K562 (cell line): ENCODE measurements at places on chromosomes 13 and 19. TPM values are rescaled to one million over a fixed set of nuclear protein-coding genes. Genes with fewer than 3 reads are reported as not detected.

GRCh38 chr19:6204212-6204611 is 68.7 kb downstream of the ACSBG2 start:
- DNase-seq: no peak

GRCh38 chr19:57302020-57302465 is 18.2 kb upstream of the ZNF543 start:
- no peak for DNase-seq

DNA sequence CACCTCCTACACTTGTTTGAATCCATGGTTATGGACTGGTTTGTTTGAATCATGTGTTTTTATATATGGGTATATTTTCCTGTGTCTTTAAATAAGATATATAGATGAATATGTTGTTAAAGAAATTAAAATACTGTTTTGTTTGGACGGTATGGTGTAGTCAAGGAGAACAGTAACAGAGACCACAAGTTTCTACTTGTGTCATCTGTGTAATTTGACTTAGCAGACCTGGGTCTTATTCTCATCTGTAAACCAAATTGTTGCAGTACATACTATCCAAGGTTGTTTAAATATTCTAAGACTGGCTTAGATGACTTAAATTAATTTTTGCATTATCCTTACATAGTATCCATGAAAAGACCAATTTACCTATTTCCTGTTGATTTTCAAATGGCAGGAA is 361.1 kb upstream of the SLITRK1 start:
- no peak for DNase-seq

- DNase-seq: no peak
Measured at GRCh38 chr13:23463661-23464060, 30.2 kb upstream of the SACS start.

GRCh38 chr19:43983912-43984686 is at the start of gene ZNF155:
TSS of gene ZNF155 (plus strand) at chr19:43984188. CDS start at chr19:43988544, 4,356 bp downstream.
- peak; percentile 63 for DNase-seq

GRCh38 chr13:78787190-78787589 is 128.2 kb upstream of the OBI1 start:
- DNase-seq: no peak

- no peak for DNase-seq
Measured at GRCh38 chr13:38866649-38867048, 124.0 kb downstream of the STOML3 start.

GRCh38 chr13:47904241-47904640 is 96.8 kb downstream of the SUCLA2 start:
- DNase-seq: peak; percentile 10

GRCh38 chr19:40716031-40716481 is 630 bp downstream of the COQ8B start:
- DNase-seq: peak; percentile 79

GRCh38 chr19:13985771-13986347 is 20.3 kb downstream of the RFX1 start:
- no peak for DNase-seq

DNA sequence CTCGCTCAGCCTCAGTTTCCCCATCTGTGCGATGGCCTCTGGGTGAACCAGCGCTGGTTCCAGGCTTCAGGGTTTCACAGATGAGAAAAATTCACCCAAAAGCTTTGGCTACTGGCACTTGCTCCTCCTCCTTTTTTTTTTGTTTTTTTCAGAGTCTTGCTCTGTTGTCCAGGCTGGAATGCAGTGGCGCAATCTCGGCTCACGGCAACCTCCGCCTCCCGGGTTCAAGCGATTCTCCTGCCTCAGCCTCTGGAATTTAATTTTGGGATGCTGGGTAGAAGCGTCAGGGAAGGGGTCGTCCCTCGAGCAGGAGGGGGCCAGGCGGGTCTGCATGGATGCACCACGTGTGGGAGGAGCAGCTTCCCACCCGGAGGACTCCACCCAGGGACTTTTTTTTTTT is 7.0 kb downstream of the PRSS57 start:
- DNase-seq: no peak

DNA sequence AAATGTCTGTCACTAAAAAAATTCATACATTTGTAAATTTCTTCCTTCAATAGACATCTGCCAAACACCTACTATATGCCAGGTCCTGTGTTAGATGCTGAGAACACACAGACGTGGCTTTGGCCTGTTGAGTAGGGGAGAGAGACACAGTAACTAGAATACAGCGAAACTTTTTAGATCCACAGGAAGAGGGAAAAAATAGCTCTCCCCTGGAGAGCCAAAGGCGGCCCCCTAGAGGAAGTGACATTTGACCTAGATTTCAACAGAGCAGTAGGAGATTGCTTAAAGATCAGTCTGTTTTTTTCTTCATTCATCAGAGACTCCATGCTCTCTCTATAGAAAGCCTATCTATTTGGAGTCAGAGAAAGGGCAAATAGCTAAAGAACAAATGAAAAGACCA is 11.3 kb downstream of the LCP1 start:
- no peak for DNase-seq

- DNase-seq: peak; percentile 3
Measured at GRCh38 chr13:111552891-111553655, 232.6 kb downstream of the TEX29 start.

DNA sequence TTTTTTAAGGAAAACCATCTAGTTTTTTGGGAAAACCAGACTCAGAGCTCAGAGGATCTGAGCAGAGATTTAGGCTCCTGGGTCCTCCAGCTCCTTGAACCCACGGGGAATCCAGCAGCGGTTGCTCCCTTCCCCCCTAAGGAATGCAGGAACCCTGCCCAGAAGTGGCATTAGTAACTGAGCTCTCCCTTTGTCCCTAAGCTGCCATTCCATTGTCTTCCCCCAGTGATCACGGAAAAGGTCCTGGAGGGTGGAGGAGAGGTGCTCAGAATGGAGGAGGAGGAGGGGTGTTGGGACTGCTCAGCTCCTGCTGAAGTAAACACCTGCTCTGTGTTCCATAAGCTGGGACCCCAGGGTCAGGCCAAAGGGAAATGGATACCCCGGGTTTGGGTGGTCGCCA is 16.8 kb upstream of the OR1M1 start:
- DNase-seq: no peak

DNA sequence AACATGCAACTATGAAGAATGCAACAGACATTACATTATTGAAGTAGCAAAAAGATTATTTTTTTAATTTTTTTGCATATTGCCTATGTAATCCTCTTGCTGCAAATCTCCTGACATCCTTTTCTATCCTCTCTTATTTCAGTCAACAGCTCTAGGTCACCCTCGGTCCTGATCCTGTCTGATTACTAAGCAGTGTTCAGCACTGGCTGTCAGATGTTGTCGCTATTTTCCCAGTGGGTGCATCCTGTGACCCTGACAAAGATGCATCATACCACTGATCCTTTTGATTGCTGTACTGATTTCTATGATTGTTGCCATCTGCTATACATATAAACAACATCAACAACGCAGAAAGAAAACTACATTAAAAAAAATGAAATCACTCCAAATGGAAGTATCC is 443.7 kb upstream of the PRR20A start:
- no peak for DNase-seq

GRCh38 chr13:103694033-103694432 is 627.8 kb upstream of the SLC10A2 start:
- DNase-seq: no peak

DNA sequence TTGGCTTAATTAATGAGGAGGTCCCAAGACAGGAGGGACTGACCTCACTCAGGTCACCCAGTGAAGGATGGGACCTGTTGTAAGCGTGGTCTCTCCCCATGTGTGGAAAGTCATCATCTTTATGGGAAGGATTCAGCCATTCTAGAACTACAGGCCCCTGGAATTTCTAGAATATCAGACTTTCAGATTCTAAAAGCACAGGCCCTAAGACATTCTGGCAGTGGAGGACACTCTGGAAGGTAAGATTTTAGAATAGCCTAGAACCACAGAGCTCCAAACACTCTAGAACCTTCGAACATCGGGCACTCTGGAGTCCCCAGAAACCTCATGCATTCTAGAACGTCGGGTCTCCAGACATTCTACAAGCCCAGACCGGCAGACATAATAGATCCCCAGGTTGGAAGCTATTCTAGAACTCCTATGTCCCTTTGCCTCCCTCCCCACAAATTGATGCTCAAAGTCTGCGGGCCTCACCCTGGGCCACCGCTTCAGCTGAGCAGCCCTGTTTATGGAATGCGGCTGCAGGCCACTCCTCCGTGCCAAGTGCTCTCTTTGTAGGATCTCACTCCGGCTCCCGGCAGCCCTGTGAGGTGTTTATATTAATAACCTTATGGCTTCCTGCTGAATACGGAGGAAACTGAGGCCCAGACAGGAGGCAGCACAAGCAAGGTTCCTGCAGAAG is 1.9 kb upstream of the KLK15 start:
- DNase-seq: no peak

DNA sequence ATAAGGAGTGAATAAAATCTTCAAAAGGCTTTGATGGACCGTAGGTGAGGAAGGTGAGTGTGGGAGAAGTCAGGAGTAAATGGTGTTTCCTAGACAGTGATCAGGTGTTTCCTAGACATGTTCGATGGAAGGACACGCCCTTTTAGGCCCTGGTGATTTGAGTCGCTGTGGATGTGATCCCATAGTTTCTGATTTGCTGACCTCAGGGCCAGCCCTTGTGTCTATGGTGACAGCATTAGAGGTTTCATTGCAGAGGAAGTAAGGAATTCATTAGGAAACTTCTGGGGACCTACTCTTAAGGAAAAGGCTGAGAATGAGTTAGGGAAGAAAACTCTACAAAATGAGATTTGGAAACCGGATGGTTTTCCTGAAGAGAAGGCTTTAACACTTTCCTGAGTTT is 31.5 kb upstream of the RNF113B start:
- no peak for DNase-seq

DNA sequence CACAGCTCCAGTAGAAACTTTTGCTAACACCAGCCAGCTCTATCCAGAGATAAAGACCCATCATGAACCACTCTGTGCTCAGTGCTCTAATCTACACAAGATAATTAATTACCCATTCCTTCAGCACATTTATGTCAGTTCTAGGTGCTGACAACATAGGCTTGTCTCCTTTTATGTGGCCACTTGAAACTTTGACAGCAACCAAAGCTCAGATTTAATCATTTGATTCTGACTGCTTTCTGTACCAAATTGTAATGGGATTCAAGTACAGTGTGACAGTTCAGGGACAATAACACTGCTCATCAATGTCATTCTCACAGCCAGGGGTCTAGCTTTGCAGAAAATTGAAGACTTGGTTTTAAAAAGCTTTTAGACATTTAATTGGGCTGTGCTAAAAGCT is 266.6 kb downstream of the KCTD12 start:
- DNase-seq: no peak

DNA sequence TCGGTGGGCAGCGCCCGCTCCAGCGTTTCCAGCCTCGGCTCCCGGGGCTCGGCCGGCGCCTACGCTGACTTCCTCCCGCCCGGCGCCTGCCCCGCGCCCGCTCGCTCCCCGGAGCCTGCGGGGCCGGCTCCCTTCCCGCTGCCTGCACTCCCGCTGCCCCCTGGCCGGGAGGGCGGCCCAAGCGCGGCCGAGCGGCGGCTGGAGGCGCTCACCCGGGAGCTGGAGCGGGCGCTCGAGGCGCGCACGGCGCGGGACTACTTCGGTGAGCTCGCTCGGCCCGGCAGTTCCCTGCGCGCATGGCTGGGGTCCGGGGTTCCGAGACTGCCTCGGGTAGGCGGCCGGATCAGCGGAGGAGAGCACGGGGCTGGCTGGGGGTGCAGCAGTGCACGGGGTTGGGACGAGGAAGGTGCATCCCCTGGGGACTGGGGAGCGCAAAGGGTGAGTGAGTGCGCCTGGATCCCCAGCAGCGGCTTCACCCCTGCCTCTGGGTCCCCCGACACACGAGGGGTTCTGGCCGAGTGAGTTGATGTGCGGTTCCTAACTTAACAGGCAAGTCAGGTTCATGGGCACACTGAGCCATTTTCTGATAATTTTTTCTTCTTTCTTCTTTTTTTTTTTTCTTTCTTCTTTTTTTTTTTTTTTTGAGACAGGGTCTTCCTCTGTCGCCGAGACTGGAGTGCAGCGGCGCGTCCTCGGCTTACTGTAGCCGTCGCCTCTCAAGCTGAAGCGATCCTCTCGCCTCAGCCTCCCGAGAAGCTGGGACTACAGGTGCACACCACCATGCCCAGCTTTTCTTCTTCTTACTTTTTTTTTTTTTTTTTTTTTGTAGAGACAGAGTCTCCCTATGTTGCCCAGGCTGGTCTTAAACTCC is 1.1 kb downstream of the WTIP start:
- no peak for DNase-seq

DNA sequence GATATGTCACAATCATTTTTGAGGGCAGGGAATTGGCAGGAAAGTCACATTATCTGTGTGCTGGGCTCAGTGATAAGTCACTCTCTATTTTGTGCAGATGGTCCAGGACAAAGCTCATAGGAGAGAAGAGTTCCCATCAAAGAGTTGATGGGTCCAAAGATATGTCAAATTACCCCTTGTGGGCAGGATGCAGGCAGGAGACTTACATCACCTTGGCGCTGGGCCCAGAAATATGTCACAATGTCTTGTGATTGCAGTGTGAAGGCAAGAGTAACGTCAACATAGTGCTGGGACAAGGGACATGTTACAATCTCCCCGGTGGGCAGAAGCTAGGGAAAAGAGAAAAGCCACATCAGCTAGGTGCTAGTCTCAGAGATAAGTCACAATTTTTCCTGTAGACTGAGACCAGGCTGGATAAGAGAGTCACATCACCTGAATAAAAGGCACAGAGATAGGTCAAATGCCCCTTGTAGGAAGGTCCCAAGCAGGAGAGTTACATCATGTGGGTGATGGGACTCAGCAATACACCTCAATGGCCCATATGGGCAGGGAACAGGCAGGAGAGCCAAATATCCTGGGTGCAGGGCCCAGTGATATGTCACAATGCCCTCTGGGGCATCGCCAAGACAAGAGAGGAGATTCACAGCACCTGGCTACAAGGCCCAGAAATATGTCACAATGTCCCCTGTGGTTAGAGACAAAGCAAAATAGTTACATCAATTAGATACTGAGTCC is 47.9 kb downstream of the ZNF99 start:
- DNase-seq: no peak

The GIPC3 gene
- 3.3 and 3.9 TPM in 2 replicates for total RNA-seq

The HTR2A gene
- not detected in 2 replicates for total RNA-seq

The WDR88 gene
- total RNA-seq: not detected in 2 replicates

The COX7A1 gene
- total RNA-seq: not detected in 2 replicates

The ZNF284 gene
- 0.18 and 0.24 TPM in 2 replicates for total RNA-seq

The FFAR3 gene
- not detected in 2 replicates for total RNA-seq

The SLC10A2 gene
- total RNA-seq: not detected in 2 replicates

The MAB21L1 gene
- total RNA-seq: not detected in 2 replicates

The AMER2 gene
- total RNA-seq: not detected in 2 replicates

The UQCR11 gene
- 355 and 411 TPM in 2 replicates for total RNA-seq

The NCCRP1 gene
- 0.11 TPM in 1 of 2 replicates, not detected in the other for total RNA-seq

The C19orf73 gene
- total RNA-seq: 1.6 and 3.2 TPM in 2 replicates

The ATP11A gene
- total RNA-seq: 28.6 and 34.2 TPM in 2 replicates

The KISS1R gene
- total RNA-seq: 36.2 and 39.4 TPM in 2 replicates

The PTH2 gene
- total RNA-seq: 0.60 and 1.3 TPM in 2 replicates

The APOE gene
- total RNA-seq: 88.7 and 92.0 TPM in 2 replicates

The SYCN gene
- 0.36 TPM in 1 of 2 replicates, not detected in the other for total RNA-seq

The ODAD3 gene
- total RNA-seq: 0.18 and 0.51 TPM in 2 replicates

The ZNF112 gene
- total RNA-seq: 0.40 and 0.58 TPM in 2 replicates
